Left hindlimb (tissue), 1 donor: ENCODE measurements at places on chromosomes 7 and 10.

DNA sequence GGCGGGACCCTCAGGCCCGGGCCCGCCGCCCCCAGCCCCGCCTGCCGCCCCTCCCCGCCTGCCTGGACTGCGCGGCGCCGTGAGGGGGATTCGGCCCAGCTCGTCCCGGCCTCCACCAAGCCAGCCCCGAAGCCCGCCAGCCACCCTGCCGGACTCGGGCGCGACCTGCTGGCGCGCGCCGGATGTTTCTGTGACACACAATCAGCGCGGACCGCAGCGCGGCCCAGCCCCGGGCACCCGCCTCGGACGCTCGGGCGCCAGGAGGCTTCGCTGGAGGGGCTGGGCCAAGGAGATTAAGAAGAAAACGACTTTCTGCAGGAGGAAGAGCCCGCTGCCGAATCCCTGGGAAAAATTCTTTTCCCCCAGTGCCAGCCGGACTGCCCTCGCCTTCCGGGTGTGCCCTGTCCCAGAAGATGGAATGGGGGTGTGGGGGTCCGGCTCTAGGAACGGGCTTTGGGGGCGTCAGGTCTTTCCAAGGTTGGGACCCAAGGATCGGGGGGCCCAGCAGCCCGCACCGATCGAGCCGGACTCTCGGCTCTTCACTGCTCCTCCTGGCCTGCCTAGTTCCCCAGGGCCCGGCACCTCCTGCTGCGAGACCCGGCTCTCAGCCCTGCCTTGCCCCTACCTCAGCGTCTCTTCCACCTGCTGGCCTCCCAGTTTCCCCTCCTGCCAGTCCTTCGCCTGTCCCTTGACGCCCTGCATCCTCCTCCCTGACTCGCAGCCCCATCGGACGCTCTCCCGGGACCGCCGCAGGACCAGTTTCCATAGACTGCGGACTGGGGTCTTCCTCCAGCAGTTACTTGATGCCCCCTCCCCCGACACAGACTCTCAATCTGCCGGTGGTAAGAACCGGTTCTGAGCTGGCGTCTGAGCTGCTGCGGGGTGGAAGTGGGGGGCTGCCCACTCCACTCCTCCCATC is 82.7 kb downstream of the PAX2 start:
- no peak for DNase-seq

- DNase-seq: no peak
Observed at GRCh38 chr7:42219447-42219846, 17.6 kb downstream of the GLI3 start.

- no peak for DNase-seq
Observed at GRCh38 chr7:141468341-141468740, 82.9 kb upstream of the AGK start.

GRCh38 chr7:91169830-91170191 is 94.4 kb upstream of the FZD1 start:
- no peak for DNase-seq

DNA sequence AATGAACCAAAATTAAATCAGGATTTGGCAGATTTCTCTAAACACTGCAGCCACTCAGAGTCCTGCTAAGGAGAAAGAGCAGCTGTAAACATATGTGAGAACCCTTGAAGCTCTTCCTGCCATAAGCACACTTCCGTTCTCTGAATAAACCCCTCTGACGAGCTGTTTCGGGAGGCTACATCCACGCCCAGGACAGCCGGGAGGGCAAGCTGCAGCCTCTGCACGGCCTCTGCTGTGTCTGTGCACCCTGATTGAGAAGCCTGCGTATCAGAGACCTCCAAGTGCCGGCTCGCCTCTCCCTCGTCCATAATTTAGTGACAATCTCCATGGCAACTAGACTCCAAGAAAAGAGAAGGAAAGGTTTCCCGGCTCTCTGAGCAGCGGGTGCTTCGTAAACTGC is 114.4 kb downstream of the PTPRN2 start:
- DNase-seq: peak; percentile 59

DNA sequence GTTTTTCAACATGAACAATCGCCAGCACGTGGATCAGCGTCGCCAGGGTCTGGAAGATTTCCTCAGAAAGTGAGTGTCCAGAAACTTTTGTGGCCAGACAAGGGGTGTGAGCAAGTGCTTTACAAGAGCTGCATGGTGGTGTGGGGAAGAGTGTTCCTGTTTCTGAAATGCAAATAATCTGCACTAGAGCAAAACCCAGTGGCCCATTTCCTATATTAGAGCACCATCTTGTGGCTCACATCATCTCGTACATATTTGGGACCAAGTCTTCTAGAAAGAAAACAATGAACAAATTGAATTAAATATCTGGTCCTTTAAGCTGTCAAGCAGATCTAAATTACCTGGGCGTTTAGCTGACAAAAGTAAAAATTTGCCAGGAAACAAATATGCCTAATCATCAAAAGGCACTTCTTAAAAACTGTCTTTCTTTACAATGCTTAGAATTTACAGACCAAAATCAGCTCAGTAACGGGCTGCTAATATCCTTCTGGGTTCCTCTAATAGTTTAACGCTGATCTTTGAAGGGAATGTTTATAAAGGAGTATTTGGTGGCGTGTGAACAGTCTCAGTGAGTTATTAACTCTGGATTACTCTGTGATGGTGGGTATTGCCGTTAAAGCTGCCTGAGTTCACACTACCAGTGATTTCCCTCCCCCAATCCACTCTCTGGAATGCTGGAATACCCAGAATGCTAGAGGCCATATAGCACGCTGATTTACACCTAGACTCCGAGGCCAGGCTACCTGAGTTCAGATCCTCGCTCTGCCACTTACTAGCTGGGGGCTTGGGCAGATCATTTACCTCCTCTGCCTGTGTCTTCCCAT is 73.6 kb downstream of the SNX10 start:
- peak; percentile 60 for DNase-seq

GRCh38 chr7:149732611-149733010 is 40.8 kb downstream of the ZNF467 start:
- DNase-seq: no peak

DNA sequence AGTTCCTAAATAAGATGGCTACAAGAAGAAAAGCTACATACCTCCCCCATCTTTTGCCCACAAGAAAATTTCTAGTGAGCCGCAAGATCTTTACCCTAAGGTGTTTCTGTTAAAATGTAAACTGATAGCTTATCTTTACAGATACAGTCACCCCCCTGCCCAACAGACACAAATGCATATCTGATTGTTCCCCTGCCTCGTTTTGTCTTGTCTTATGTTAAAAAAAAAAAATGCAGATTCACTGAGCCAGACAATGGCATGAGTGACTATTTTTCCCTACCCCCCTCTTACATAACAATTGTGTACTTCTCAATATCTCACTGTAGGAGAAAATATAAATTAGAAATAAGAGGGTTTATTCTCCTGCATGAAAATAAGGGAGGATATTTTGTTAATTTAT is 8.5 kb downstream of the ZNF138 start:
- no peak for DNase-seq

- DNase-seq: peak; percentile 51
Observed at GRCh38 chr10:69406302-69406811, 10.4 kb downstream of the TACR2 start.

DNA sequence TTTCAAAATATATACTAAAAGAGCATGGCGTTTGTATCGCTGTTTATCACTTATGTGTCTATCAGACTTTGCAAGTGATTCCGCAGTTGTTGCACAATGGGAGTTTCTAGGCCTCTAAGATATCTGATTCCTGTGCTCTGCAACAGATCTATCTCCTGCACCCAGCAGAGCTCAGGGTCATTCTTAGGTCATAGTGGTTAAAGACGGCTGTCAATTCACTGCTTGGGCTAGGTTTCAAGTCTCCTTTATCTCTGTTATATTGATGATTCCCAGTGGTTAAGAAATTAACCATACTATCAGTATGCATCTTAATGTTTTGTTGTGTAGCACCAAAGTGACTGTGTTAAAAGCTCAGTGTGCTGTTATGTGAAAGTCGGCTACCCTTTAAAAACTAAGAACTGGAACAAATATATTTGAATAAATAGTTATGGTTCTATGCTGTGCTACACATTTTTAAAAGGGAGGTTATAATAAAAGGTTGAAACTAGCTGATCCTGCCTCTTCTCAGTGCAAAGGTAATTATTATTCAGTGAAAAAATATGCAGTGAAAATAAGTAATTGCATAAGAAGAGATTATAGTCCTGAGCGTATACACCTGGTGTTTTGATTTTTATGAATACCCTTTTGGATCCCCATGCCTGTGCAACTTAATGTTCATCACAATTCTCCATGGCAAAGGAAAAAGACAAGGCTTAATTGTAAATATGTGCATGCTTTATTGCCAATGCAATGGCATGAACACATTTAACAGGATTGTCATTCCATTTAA is 24.0 kb downstream of the HOXA1 start:
- no peak for DNase-seq

DNA sequence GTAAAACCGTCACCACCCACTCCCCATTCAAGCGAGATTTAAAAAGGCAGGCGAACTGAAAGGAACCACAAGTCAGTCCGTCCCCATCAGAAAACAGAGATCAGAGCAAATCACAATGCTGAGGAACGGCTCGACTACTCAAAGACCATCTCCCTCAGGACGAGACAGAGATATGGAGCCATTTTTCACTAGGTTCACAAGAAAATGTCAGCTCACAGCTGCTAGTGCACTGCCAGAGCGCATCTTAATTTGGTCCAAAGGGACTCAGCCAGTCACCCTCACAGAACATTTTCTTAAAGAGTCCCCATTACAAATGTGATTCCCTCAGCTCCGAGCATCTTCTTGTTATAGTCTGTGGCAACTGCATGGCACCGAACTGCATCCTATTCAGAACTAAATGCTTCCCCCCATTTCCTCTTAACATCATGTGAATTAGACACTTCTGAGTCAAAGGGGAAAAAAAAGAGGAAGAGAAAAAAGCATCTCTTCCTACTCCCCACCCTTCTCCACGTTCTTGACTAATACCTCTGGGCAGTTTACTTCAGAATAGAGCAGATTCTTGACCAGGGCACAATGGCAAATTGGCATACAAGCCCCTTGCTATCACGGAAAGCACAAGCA is 683.9 kb downstream of the MAGI2 start:
- peak; percentile 27 for DNase-seq

DNA sequence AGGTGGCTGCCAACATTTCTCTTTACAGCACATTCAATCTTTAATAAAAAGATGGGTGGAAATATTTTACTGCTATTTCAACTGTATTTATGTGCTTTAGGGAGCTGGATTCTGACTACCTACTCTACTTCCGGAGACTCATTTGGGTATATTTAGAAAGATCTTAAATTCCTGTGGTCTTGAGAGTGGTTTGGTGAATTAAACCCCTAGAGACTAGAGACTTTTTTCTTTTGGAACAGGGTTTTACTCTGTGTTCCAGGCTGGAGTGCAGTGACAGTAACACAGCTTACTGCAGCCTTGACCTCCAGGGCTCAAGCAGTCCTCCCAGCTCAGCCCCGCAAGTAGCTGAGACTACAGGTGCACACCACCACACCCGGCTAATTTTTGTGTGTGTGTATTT is 79.0 kb upstream of the HABP2 start:
- no peak for DNase-seq

GRCh38 chr7:5139998-5140397 is 50.0 kb upstream of the WIPI2 start:
- no peak for DNase-seq

GRCh38 chr10:102927311-102928010 is 9.4 kb downstream of the CNNM2 start:
- no peak for DNase-seq

- peak; percentile 48 for DNase-seq
Observed at GRCh38 chr10:132036153-132036886, 29.4 kb upstream of the JAKMIP3 start.

DNA sequence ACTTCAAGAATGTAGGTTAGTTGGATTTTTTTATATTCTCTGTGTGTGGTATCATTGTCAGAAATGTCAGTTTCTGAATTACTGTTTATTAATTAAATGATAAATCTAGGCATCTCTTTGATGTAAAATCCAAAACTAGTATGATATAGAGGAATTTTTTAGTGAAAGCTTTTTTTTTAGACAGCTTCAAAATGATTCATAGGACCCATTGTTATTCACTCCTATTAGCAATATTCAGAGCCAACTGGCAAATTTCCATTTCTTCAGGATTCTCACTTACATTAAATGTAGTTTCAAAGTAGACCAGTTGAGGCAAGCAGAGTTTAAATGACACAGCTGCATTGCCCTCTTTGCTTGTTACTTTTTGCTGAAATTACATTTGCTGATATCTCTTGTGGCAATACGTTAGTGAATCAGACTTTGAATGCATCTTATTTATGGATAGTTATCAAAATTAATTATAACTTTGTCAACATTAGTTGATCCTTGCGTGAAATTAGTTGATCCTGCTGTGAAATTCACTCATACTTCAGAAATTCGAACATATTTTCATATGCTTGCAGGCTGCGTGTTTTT is 20.3 kb downstream of the ZNF277 start:
- DNase-seq: no peak

DNA sequence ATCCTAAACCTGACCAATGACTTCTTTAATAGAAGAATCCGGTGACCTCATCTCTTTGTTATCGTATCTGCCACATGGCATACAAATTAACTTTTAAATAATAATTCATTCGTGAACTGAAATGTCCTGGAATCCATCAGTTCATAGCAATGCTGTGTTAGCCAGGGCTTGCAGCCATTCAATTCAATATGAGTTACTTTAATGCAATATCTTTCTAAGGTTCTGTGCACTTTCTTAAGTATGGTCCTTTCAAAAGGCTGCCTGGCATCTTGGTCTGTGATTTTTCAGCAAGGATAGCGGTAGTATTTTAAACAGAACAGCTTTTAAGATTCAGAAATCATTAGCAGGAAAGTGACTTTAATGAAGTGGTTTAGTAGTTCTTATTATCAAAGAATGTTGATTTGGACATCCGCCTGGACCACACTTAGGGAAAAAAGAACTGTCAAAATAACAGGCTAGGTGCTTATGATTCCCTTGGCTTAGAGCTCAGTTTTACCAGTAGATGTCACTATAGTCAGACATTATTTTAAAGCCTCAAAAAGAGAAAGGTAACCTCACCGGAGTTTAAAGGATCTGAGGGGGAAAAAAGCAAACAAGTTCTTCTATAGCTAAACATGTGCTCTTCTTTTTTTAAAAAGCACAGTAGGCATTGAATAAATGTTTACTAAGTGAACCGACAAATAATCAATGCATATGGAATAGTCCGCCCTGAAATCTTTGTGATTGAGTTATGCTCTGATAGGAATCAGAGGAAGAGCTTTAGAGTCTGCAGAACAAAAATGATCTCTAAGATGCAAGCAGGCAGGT is 22.7 kb downstream of the SLC35G1 start:
- DNase-seq: no peak

DNA sequence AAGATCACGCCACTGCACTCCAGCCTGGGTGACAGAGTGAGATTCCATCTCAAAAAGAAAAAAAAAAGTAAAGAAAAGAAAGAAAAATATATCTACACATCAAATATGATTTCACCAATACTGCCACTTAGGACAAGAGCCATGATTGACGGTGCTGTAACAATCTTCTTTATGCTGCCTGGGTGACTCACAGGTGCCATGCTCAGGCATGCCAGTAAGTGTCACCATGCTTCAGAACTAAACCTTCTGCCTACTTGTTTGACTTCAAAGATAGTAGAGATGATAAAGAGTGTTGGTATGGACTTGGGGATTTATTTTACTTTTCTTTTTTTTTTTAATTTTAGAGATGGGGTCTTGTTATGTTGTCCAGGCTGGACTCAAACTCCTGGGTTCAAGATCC is 33.6 kb upstream of the DNMBP start:
- DNase-seq: no peak
